ENCODE measurements at places on chromosomes 6 and 20.
A peak's percentile ranks its signal among the peaks of the same experiment; 100 is the strongest.

GRCh38 chr6:137795501-137795900, 71.6 kb upstream of the TNFAIP3 start:
- no peak for DNase-seq

- peak; percentile 72 for DNase-seq
Measured at GRCh38 chr20:50575865-50576720, 65.9 kb downstream of the PTPN1 start.

GRCh38 chr20:9839626-9840025, 750 bp upstream of the PAK5 start:
- DNase-seq: no peak

GRCh38 chr20:19644085-19644484, 114.0 kb upstream of the RIN2 start:
- no peak for DNase-seq

- no peak for DNase-seq
Measured at GRCh38 chr20:58094698-58095097, 133.8 kb downstream of the ANKRD60 start.

- DNase-seq: no peak
Measured at GRCh38 chr6:96809119-96809518, 28.2 kb downstream of the GPR63 start.

GRCh38 chr6:113187661-113188060, 669.5 kb upstream of the MARCKS start:
- no peak for DNase-seq

GRCh38 chr20:17493173-17493572, 38.0 kb downstream of the BFSP1 start:
- no peak for DNase-seq

DNA sequence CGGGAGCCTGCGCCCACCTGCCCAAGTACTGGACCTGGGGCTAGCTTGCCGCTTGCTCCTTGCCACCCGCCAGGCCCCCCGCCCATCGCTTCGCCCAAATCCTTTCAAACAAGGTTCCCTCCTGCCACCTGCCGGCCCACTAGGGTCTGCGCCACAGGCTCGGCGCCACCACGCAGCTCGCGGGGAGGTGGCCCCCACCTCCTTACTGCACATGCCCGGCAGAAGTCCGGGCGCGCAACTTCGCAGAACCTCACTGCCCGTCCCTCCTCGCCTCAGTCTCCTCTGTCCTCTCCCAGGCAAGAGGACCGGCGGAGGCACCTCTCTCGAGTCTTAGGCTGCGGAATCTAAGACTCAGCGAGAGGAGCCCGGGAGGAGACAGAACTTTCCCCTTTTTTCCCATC, 11.2 kb downstream of the GNAS-AS1 start:
- peak; percentile 51 for DNase-seq

- no peak for DNase-seq
Measured at GRCh38 chr6:63919556-63920110, 284.0 kb downstream of the PHF3 start.

GRCh38 chr6:157880534-157880933, 57.5 kb downstream of the SNX9 start:
- DNase-seq: no peak

DNA sequence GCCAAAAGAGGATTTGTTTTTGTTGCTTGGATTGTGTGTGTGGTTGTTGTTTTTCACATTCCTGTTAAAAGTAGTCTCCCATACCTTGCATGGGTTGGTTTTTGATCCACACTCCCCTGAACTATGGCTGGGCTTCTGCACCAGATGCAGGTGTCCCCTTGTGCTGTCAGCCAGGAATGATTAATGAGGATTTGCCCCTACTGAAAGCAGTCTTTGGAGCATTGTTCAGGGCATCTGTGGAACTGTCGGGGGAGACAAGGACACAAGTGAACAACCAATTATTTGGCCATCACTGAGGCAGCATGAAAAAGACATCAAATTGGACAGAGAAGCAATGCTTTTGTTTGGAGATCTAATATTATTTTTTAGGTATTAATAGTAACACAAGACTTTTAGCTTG, 373.2 kb upstream of the MMS22L start:
- DNase-seq: no peak

DNA sequence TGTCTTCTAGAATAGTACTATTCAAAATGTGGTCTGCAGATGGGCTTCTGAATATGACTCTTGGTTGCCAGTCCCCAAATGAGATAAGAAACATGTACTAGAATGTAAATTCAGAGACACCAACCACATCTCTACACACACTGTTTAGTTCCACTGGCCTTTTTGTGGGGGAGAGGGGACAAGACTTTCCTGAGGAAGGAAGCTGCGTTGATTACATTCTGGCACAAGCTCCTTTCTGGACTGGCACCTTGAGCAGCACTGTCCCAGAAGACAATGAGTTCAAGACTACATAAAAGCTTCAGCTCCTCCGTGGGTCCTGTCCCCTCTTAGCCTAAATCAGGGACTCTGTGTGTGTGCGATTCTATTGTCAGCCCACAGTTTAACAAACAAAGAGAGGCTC, 6.9 kb upstream of the IYD start:
- no peak for DNase-seq

DNA sequence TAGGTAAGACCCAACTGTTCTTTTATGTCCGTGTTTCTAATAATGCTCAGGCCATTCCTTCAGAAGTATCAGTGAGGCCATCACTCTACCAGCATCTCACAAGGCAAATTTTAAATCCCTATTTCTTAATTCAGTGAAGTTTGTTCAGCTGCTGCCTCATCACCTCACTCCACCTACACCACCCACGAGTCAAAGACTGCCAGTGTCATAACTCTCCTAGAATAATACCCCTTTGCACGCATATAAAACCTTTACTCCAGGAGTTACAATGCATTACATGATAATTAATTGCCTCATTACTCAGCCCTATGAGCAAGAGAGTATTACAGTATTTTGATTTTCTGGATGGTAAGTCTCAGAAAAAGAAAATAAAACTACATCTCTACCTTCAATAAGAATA, 793.6 kb downstream of the TFAP2A start:
- DNase-seq: no peak
